ENCODE measurements at places on chromosomes 4 and X.

GRCh38 chr4:85598936-85599335 is 124.0 kb downstream of the ARHGAP24 start:
- no peak for DNase-seq

GRCh38 chr4:149845743-149846142 is 30.1 kb upstream of the IQCM start:
- DNase-seq, result no peak

- DNase-seq, result no peak
These were observed 28.8 kb upstream of the SETD7 start for GRCh38 chr4:139584784-139585183.

GRCh38 chr4:158993891-158994290 is 109.0 kb upstream of the RAPGEF2 start:
- no peak for DNase-seq

- DNase-seq, result no peak
These were observed 322.3 kb downstream of the DHX15 start for GRCh38 chr4:24262084-24262483.

All from amniotic stem cell (primary cell).